ENCODE measurements at places on chromosomes 16 and 17.

GRCh38 chr16:35794896-35795295 is 2335.5 kb downstream of the TP53TG3F start:
- DNase-seq = no peak

GRCh38 chr17:57035971-57036481 is 49.0 kb upstream of the AKAP1 start:
- DNase-seq = no peak

GRCh38 chr16:10641953-10642949 is 52.5 kb downstream of the TEKT5 start:
- no peak for DNase-seq

DNA sequence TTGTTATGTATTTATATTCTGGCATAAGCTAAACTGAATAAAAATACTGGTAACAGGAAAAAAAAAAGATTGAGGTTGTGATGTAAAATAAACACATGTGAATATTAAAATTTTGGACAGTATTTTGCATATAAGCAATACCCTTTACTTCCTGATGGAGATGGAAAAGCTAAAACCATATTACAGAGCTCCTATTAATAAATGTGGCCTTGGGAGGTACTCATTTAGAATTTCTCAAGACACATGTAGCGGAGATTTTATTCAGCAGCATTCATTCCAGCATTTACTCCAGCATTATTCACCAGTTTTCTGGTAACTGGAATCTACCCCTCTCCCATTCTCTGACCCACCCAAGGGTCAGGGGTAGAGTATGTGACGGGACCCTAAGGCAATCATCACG is 94.3 kb upstream of the AXIN2 start:
- DNase-seq = no peak
